Fibroblast of skin of back (primary cell): ENCODE measurements at places on chromosomes 12 and 14.

GRCh38 chr14:100677554-100678468, 48.9 kb upstream of the DLK1 start:
- DNase-seq = peak; percentile 68

DNA sequence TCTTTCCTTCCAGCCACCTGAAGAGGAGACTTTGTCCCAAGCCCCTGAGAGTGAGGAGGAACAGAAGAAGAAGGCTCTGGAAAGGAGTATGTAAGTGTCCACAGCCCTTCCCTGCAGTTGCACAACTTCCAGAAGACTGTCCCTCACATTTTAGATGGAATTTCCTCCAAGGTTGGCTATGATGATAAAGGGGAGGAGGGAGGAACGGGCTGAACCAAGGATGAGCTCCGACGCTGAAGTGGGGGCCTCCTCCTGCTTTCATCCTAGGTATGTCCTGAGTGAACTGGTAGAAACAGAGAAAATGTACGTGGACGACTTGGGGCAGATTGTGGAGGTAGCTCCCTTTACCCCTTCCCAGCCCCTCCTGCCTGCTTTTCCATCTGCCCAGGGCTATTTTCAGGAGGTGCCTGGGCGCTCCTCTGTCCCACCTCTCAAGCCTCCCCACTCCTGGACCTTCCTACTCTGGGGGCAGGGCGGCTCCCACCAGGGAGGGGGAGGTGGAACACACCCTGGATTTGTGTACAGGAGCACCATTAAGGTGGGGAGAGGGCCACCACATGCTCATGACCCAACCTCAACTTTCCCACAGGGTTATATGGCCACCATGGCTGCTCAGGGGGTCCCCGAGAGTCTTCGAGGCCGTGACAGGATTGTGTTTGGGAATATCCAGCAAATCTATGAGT, 2.3 kb downstream of the ARHGEF25 start:
- no peak for DNase-seq

GRCh38 chr12:32365473-32366064, 33.8 kb upstream of the FGD4 start:
- peak; percentile 79 for DNase-seq

GRCh38 chr14:104602315-104602932, 2.1 kb downstream of the TMEM179 start:
- DNase-seq = no peak

DNA sequence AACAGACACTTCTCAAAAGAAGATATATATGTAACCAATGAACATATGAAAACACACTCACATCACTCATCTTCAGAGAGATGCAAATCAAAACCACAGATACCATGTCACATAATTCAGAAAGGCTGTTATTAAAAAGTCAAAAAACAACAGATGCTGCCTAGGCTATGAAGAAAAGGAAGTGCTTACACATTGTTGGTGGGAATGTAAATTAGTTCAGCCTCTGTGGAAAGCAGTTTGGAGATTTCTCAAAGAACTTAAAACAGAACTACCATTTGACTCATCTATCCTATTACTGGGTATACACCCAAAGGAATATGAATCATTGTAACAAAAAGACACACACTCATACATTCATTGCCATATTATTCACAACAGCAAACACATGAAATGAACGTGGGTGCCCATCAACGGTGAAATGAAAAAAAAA, 35.1 kb downstream of the EIF2S3B start:
- peak; percentile 55 for DNase-seq

DNA sequence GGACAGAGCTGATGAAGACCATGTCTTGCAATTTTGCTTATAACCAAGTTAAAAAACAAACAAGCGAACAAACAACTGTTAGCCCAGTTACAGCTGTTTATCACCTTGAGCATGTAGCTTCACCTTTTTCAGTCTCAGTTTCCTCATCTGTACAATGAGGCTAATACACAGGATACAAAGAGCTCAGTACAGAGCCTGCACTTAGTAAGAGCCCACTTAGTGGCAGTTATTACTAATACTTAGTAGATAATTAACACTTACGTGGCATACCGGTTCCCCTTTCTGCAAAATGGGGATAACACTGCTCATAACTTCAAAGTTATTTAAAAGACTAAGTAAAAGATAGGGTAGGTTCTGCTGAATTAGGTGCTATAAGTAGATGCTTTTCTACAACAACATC, 228.0 kb downstream of the MON2 start:
- DNase-seq = no peak

DNA sequence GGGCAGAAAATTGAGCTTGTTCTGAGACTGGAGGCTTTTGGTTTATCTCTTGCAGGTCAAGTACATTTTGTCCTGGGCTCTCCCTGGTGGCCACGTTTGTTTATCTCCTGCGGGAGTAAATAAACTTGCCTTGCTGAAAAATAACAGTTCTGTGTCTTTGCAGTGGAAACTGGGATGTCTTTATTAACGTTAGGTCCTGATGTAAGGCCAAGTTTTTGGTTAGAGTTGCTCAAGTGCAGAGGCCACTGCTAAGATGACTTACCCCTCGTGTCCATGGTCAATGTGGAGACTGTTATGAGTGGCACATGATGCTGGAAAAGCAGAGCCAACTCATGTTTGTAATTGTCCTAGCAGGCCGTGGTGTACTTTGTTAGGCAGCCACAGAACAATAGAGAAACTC, 3.8 kb downstream of the PTPN11 start:
- no peak for DNase-seq

- no peak for DNase-seq
Measured at GRCh38 chr12:778615-779014, 26.2 kb downstream of the WNK1 start.

GRCh38 chr12:63814146-63814772, 30.2 kb upstream of the SRGAP1 start:
- no peak for DNase-seq

- no peak for DNase-seq
Measured at GRCh38 chr14:36022765-36023410, 153.6 kb downstream of the PTCSC3 start.

DNA sequence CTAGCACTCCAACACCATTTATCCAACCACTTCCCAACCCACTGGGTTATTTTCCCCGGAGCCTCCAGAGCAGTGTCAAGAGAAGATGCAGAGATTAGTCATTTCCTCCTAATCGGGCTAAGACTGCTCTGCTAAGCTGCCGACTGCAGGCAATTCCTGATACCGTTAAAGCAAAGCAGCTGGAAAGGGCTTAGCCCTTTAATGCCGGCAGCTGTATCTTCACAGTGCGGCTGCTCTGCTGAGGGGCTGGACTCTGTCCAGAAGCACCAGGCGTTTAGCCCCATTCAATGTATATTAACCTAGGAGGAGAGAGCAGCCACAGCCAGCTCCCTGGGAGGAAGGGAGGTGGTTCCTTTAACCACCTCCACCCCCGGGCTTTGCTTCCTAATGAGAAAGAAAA, 11.1 kb downstream of the AQP6 start:
- peak; percentile 88 for DNase-seq

DNA sequence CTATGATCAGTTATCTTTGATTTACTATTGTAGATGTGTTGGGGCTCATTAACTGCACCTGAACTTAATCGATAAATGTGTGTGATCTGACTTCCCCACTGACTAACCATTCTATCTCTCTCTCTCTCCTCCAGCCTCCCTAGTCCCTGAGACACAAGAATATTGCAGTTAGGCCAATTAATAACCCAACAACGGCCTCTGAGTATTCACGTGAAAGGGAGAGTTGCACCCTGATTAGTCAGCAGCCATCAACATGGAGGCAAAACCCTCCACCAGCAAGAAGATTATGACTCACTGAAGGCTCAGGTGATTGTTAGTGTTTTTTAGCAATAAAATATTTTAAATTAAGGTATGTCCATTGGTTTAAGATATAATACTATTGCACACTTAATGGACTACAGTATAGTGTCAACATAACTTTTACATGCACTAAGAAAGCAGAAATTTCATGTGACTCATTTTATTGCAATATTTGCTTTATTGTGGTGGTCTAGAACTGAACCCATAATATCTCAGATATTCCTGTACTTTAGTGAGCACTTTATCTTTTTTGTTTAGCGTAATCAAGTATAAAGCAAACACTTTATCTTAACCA, 77.1 kb upstream of the PTGDR start:
- DNase-seq = no peak

- DNase-seq = no peak
Measured at GRCh38 chr12:80977346-80977745, 39.6 kb upstream of the LIN7A start.

GRCh38 chr14:75140620-75141019, 13.8 kb upstream of the NEK9 start:
- DNase-seq = no peak

- no peak for DNase-seq
Measured at GRCh38 chr12:131861261-131862083, 33.0 kb upstream of the ULK1 start.

- no peak for DNase-seq
Measured at GRCh38 chr12:106893451-106893850, 62.3 kb upstream of the TMEM263 start.

DNA sequence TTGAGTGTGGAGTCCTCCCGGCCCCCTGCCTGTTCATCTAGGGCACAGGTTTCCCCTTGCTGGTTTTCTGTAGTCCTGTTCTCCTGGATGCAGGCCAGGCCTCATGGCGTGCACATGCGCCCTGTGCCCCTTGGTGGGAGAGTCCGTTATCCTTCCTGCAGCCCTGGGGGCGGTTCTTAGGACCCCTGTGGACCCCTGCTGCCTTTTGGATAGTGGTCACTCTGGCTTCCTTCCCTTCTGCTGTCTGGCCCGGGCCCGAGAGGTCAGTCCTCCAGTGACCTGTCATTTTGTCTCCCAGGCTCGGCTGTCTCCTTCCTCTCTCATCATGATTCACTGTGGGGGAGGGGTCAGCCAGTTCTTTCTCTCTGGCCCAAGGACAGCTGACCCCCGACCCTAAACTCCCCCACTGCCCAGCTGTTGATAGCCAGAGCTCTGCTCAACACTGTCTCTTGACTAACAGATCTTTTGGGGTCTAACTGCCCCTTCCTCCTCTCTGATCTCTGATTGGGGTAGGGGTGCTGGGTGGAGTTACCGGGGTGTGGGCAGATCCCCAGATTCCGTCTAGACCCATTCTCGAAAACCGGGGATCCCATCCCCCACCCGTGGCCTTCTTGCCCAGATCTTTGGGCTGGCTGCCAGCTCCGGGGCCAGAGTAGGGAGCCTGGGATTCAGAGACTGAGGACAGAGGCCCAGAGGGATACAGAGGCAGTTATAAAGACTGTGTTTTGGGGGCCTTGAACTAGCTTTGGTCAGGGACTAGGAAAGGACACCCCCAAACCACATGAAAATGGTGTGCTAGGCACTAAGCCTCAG, 7.0 kb downstream of the CCND2 start:
- no peak for DNase-seq

- peak; percentile 12 for DNase-seq
Measured at GRCh38 chr14:96016501-96017160, 22.5 kb upstream of the C14orf132 start.

GRCh38 chr12:96271469-96272199, 77.5 kb downstream of the ELK3 start:
- DNase-seq = no peak

DNA sequence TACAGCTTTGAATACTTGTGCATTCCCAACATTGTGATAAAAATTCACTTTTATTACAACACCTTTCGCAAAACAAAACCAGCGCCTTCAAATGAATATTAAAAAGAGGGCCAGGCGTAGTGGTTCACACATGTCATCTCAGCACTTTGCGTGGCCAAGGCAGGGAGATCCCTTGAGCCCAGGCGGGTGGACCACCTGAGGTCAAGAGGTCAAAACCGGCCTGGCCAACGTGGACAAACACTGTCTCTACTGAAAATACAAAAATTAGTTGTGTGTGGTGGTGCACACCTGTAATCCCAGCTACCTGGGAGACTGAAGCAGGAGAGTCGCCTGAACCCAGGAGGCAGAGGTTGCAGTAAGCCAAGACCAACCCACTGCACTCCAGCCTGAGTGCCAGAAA, 42.8 kb downstream of the HNRNPC start:
- DNase-seq = no peak

DNA sequence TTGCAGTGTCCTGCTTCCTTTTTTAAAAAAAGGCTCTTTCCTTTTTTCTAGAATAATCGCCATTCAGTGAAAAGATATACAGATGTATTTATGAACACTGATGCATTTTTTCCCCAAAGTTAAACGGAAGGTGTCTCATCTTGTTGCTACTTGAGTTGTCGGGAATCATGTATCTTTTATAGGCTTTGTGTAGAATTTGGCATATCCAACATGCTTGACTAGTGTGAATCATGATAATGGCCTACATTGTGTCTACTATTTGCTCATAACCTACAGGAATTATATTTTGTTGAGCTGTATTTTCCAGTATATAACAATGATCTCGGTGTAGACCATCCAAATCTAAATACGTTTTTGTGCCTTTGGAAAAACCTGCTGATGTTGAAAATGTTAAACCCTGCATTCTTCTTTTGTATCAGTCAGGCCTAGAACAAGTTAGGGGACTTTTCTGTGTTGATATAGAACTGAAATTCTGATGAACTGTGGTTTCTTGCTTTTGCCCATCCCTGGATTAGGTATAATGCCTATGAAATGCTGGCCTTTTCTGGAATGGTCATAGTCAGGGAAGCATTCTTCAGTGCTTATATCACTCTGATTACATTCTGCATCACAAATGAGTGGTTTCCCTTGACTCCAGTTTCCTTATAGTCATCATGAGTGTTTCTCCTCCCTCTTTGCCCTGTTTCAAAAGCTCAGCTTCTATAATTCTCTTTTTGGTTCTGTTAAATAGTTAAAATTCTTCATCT, 10.8 kb downstream of the BMAL2 start:
- DNase-seq = peak; percentile 96

DNA sequence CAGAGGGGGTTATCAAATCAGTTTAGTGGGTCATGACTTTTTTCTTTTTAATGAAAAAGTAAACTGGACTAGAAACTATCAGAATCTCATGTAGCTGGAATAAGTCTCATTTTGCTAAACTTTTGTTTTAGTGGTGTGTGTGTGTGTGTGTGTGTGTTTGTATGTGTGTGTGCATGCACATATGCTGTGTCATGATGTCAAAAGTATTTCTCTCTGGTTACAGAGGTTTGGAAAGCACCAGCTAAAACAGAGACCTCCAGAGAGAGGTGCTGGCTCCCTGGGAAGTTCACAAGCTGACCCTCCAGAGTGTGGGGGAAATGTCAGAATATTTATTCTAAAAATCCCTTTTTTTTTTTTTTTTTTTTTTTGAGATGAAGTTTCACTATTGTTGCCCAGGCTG, 114.7 kb downstream of the LGMN start:
- DNase-seq = no peak

DNA sequence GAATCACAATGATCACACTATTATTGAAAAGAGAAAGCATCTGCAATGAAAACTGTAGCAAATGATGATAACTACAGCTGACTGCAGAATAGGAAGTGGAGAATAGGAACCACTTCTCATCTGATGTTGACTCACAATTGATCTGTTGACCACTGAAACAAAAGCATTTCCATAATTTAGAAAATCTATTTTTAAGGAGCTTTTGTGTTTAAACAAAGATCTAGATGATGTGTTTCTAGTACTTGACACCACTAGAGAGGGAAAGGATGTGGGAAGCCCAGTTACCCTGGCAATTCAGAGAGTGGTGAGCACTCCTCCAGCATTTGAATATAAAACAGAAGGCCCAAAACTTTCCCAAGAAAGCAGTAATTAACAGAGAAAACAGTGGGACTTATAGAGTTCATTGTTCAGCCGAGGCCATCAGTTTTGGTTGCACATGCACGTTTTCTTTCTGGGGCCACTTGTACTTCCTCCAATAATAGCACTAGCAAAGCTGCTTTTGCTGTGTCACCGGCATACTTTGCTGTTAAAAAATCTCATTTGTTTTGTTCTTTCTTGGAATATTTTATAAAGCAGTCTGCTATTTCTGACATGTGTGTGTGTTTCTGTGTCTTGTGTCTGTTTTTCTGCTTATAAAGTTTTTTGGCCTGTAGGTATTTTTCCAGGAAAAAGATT, 76.1 kb upstream of the HECTD1 start:
- DNase-seq = no peak
